ENCODE measurements at places on chromosomes 5 and 9.

GRCh38 chr9:126624912-126625311 lies 11.2 kb downstream of the LMX1B start:
- no peak for DNase-seq

DNA sequence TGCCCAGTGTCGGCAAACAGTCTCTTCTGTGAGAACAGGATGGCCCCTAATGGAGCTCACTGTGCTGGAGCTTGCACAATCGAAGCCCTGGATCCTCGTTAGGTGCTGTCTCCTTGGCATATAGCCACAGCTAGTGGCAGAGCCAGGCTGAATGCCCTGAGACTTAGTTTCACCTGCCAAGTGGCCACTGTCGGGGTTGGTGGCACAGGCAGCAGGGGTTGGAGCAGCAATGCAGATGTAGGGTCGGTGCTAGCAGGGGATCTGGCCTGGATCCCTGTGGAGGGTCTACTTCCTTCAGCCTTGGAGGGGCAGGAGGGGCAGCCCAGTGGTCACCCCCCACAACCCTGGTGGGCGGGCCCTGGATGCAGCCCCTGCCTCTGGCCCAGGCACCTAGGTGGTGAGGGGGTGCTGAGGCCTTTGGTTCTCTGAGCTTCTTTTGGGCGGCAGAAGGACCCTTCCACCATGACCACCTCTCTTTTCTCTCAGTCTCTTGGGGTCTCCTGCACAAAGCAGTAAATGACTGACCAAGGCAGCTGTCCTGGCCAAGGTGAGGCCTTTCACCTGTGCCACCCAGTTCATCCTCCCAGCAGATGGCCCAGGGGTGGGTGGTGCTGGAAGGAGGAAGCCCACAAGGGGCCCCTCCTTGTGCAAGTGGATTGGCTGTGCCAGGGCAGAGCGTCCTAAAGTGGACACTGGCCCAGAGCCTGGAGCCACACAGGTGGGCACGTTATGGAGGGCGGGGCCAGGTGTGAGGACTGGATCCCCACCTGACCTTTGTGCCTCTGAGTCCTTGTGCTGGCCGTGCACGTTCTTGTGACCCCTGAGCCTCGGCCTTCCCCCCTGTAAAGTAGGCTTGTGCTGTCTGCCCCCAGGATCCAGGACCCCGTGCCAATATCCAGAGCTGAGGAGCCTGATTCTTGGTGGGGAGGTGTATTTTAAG lies 44.8 kb downstream of the PHF2 start:
- DNase-seq = no peak

GRCh38 chr5:124797665-124798087 lies 51.2 kb upstream of the ZNF608 start:
- no peak for DNase-seq

DNA sequence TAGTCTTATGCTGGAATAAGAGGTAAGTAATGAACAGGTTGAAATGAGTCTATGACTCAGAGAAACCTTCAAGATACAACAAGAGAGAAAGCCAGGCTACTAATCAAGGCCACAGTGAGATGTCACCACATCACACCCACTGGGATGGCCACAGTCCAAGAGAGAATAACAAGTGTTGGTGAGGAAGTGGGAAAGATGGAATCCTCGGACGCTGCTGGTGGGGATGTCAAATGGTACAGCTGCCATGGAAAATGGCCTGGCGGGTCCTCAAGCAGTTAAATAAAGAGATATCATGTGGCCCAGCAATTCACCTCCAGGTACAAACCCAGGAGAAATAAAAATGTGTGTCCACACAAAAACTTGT lies 41.9 kb upstream of the NEURL1B start:
- no peak for DNase-seq
